ENCODE measurements at places on chromosomes 3 and 15.

DNA sequence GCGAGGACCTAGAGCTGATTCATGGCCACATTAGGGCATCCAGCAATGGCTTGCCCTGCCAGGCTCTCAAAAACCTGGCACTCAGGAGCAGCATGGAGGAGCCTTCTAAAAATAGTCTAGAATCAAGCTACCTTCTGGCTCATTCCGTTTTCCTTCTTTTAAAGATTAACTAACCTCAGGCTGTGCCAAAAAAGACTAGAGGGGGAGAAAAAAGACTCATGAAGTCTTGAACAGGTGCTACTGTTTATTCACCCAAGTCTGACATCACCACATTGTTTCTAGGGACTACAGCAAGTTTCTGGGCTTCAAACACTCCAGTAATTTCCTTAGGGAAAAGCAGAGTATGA, 125.8 kb downstream of the TNIK start:
- DNase-seq = no peak

DNA sequence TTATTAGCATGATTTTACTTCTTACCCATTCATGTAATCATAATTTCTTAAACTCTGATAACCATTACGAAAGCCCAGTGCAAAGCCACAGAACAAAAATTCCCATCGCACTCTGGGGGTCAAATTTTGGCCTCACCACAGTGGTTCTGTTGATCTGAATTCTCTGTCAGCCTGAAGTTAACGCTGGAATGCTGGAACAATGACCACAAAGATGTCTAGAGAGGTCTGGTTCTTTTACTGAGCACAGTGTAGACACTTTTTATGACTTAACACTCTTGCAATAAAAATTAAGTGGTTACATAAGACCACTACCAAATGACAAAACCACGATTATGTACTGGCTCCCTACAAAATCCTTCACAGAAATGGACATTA, 94.7 kb downstream of the PDZRN3 start:
- DNase-seq = no peak

GRCh38 chr15:53974121-53974520, 4.1 kb upstream of the UNC13C start:
- no peak for DNase-seq

- DNase-seq = no peak
Measured at GRCh38 chr3:128275316-128276145, 122.2 kb downstream of the EEFSEC start.

GRCh38 chr3:37204314-37204713, 29.9 kb upstream of the LRRFIP2 start:
- no peak for DNase-seq

DNA sequence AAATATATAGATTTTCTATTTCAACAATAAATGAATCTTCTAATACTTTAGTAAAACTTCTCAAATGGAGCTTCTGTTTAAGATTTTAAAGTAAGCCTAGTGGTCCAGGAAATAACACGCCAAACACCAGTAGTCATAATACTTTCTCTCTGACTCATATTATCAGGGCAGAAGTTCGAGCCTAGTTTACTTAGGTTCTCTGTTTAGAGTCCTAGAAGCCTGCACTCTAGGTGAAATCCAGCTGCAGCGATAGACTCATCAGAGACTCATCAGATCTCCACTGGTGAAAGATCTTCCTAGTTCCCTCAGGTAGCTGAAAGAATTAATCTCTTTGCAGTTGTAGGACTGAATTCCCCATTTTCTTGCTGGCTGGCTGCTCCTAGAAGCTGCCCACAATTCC, 552.5 kb upstream of the ROBO2 start:
- no peak for DNase-seq

GRCh38 chr3:184030536-184030935, 1.0 kb upstream of the HTR3D start:
- no peak for DNase-seq

- DNase-seq = no peak
Measured at GRCh38 chr15:41605566-41605965, 46.6 kb downstream of the TYRO3 start.

DNA sequence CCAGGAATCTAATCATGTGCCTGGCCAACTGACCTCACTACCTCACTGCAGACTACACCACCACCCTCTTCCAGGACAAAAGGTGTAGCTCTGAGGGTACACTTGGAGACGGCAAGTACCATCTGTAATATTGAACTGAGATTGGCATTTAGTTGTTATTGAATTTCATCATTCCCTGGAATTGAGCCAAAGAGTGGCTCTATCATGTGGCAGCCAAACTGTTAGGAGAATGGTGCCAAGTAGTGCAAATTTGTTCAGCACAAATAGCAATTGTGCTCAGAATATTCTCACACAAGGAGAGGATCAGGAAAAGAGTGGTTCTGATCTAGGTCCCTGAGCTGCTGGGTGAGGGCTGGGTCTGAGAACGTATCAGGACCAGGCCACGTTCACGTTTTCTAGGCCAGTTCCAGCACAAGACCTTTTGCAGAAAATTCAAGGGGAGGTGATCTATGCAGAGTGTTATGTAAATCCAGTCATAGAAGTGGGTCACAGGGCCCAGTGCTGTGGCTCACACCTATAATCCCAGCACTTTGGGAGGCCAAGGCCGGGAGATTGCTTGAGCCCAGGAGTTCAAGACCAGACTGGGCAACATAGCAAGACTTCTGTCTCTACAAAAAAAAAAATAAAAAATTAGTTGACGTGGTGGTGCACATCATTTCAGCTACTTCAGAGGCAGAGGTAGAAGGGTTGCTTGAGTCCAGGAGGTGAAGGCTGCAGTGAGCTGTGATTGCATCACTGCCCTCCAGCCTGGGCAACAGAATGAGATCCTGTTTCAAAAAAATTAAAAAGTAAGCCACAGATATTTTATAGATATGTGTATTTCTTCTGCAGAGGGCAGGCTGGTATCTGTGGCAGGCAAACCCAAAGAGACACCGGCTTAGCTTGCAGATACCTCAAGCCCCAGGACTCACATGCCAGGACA, 31.9 kb upstream of the CFAP161 start:
- no peak for DNase-seq

DNA sequence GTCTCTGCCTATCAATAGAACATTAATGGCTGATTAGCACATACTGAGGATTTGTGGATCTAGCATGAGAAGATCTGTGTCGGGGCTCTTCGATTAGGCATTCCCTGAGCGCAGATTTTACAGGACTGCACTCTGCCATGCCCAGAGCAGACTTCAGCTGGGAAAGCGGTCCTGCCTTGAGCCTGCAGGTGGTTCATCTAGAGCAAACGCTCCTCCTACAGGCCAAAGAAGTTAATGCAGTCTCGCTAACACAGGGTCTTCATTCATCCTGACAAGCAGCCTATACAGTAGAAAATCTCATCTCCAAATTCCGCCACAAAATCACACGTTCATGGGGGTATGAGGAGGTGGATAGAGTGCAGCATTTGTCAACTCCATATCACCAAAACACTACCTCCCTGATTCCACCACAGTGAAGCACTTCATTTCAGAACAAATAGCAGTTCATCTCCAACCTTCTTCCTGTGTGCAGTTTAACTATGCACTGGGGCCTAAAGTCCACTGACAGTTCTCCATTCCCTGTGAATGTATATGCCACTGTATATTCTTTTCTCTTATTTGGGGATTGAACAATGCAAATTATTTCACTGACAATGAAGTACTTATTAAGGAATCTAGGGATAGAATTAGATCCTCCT, 405.8 kb downstream of the IGSF11 start:
- DNase-seq = no peak

DNA sequence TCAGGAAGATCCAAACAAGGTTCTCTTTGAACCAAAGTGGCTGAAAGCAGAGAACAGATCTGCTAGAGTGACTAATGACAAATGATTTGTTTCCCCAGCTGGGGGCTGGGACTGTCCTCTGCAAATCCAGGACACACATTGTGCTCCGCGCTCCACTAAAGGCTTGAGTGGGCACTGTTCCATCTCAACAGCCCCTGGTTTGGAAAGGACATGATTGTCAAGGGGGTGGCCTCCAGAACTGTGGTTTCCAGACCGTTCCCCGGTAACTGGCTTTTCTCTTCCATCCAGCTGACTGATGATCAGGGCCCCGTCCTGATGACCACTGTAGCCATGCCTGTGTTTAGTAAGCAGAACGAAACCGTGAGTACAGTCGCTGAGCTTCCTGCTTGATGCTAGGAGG, 91.0 kb downstream of the LRTM1 start:
- no peak for DNase-seq

DNA sequence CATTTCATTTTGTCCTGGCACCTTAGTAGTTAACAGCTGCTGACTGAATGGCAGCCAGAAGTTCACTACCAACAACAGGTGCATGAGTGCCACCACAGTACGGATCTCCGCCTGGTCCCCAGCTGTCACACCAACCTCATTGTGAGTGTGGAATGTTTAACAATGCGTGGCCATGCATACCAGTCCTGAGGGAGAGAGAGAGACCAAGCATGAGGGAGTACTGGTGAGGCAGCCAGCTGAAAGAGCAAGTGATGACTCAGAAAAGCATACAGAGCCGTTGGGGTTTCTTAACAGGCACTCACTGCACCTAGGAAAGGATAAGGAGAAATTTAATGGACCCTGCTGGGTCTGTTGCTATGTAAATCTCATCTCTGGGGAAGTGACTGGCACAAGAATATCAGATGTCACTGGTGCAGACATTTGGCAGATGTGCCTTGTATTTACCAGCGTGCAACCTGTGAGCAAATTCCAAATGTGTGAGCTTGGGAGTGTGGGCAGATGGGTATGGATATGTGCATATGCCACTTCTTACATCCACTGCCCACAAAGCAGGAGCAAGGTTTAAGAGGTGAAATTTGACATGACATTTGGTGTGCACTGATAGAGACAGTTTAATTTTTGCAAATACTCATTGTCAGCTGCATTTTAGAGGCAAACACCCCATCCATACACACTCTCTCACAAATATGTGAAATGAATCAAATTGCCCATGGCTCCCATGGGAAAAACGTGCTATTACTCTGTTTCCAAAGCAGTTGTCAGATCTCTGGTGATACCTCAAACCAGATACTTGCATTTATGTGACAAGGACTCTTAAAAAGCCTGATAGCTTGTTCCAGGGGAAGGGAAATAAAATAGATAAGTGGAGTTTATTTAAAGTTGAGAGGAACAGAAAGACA, 245.2 kb upstream of the ARPP21 start:
- no peak for DNase-seq

DNA sequence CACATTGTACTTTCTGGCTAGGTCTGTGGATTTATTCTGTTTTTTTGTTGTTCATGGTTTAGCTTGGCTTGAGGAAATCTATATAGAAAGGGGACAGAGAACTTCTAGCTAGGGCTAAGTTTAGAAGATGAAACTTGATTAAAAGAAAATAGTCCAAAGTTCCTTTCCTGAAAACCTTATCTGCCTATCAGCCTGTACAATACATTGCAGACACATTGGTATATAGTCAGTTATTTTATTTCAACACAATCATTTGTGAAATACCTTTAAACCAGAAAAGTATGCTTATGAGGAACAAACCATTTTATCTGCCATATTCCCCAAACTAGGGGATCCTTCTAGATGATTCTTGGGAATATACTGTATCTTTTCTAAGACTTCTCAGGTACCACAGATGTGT, 147.3 kb upstream of the CGNL1 start:
- no peak for DNase-seq

DNA sequence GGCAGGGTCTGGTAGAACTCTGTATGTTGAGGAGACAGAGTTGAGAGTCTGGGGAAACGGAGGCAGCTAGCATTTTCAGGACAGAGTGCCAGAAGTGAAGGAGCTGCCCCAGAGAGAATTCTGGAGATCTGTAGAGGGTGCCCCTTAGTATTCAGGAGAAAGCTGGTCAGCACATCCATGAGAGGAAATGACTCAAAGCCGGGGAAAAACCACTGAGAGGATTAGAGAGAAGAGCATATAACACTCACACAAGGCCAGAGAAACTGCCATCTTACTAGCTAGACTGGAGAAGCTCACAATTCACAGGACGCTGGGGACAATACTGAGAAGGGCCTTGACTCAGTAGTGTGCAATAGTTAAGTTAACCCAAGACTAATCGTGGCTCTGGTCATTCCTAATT, 75.7 kb upstream of the DPPA4 start:
- DNase-seq = no peak

- DNase-seq = no peak
Measured at GRCh38 chr3:124210899-124211298, 219.0 kb upstream of the ROPN1 start.

GRCh38 chr15:50790778-50791453, 25.4 kb upstream of the SPPL2A start:
- DNase-seq = no peak

- no peak for DNase-seq
Measured at GRCh38 chr15:29123171-29123570, 146.5 kb downstream of the NSMCE3 start.

GRCh38 chr3:97960993-97961766, 11.1 kb downstream of the RIOX2 start:
- no peak for DNase-seq

DNA sequence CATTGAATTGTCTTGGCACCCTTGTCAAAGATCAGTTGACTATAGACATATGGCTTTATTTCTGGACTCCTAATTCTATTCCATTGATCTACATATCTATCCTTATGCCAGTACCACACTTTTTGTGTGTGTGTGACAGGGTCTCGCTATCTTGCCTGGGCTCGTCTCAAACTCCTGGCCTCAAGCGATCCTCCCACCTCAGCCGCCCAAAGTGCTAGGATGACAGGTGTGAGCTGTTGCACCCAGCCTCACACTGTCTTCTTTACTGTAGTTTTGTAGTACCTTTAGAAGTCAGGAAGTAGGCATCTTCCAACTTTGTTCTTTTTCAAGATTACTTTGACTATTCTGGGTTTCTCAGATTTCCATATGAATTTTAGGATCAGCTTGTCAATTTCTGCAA, 24.3 kb downstream of the CDAN1 start:
- no peak for DNase-seq

- DNase-seq = no peak
Measured at GRCh38 chr15:90873998-90874605, 5.7 kb downstream of the FURIN start.

- no peak for DNase-seq
Measured at GRCh38 chr3:150132101-150132749, 161.5 kb upstream of the PFN2 start.

DNA sequence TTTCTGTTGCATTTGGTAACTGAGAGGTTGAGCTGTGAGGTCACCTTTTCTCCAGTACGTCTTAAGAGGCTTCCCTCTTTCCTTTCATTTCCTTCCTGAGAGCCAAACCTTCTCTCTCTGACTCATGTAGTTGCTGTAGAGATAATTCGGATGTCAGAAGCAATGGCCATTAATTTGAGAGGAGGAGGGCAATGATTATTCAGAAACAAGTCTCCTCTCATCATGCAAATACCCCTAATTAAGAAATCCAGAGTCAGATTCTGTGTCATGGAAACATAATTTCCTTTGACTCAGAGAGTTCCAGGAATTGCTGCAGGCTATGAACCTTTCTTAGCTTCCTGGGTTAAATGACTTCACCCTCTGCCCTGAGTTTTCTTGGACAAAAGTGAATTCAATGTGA, 59.0 kb upstream of the GSK3B start:
- no peak for DNase-seq

- DNase-seq = no peak
Measured at GRCh38 chr15:57158997-57159668, 217.2 kb upstream of the CGNL1 start.

DNA sequence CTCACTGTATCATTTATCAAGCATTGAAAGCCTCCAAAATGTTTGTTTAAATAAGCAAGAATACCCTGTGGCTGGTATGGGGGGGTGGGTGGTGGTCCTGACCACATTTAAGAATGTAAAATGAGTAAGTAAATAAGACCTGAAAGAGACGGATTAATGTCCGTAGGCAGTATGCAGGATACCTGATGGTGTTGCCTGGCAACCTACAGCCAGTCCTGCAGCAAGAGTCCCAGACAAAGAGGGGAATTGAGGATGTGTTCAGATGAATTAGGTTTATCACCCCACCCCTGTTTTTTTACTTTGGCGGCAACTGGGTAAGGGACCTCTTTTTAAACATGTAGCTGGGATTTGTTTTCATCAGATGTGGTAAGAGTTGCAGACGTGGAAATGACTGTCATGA, 99.8 kb upstream of the BFSP2 start:
- DNase-seq = no peak

Data from activated CD8-positive, alpha-beta memory T cell treated with anti-CD3 and anti-CD28 coated beads for 1 hour (primary cell).